Neural crest cell (in vitro differentiated cells): ENCODE measurements at places on chromosomes 2 and 18. TPM values are rescaled to one million over a fixed set of nuclear protein-coding genes. Genes with fewer than 3 reads are reported as not detected.

Gene MROH2A
- not detected in 2 replicates for total RNA-seq

Gene SLC5A7
- total RNA-seq = 2.7 and 3.0 TPM in 2 replicates

Gene GAD1
- total RNA-seq = 0.39 and 0.82 TPM in 2 replicates

Gene PROM2
- 1.8 and 2.7 TPM in 2 replicates for total RNA-seq

Gene BOLL
- total RNA-seq = not detected in 2 replicates

Gene BOK
- 6.9 and 8.7 TPM in 2 replicates for total RNA-seq

Gene PDCD1
- total RNA-seq = not detected in 2 replicates

Gene DNAH6
- 2.3 and 2.8 TPM in 2 replicates for total RNA-seq

Gene POTEF
- total RNA-seq = 8.4 and 11.0 TPM in 2 replicates

Gene NPPC
- total RNA-seq = 12.7 and 16.5 TPM in 2 replicates

Gene R3HDM1
- 63.0 and 75.1 TPM in 2 replicates for total RNA-seq

Gene GKN2
- total RNA-seq = not detected in 2 replicates

Gene MBP
- total RNA-seq = 1.6 and 2.0 TPM in 2 replicates

DNA sequence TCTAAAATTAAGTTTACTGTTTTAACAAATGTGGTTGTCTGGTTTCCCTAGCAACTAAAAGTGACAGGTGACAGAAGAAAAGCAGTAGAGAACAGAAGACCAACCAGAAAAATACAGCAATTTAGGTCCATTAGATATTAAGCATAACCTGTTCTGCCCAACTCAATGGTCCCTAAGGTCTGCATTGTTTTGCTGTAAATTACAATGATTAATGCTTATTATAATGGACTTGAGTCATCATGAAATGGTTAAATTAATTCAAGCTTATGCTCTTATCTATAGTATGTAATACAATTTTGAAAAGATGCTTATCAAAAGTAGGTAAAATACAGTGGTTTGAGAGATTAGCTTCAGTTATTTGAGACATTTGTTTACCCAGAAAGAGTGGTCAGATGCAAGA, 378.0 kb downstream of the GRB14 start:
- no peak for DNase-seq

DNA sequence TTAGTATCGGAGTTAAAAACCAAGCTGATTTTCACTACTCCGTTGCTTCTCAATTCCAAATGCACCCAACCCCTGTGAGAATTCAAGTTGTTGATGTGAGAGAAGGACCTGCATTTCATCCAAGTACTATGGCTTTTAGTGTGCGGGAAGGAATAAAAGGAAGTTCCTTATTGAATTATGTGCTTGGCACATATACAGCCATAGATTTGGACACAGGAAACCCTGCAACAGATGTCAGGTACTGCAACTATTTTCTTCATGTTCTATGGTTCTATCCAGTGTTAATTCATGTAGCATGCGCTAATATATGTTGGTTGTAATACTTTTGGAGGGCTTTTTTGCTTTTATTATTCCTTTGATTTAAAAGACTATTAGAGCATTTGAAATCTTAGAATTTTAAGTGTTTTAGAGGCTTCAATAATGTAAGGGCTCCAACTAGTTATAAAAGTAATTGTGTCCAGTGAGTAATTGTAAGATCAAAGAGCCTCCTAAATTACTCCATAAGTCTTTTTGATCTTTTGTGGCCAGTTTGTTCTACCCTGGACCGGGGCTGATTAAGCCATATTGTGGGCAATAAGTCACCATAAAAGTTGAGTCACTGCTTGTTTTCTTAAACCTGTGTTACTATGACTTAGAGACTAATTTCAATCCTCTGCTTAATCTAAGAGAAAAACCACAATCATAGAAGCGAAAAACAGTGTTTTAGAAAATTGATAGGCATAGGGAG, 22.9 kb downstream of the DSG4 start:
- DNase-seq = no peak

DNA sequence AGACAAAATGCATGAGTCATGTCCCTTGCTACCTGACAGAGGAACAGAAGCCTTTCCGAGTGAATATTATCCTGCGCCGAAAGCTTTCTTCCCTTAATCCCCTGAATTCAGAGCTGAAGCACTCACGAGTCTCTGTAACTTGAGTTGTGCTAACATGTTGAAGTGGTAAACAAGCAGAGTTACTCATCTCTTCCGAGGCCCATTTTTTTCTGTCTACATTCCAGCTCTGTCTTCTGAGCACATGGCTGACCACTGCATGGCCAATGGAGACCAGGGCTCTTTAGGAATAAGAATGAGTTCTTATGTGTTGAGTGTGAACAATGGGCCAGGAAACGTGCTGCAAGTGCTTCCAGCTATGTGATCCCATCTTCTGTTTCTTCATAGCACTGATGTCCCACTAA, 73.1 kb upstream of the PID1 start:
- DNase-seq = no peak

GRCh38 chr18:62850619-62851306, 135.4 kb downstream of the PHLPP1 start:
- DNase-seq = no peak

GRCh38 chr18:7566244-7566566, 911 bp upstream of the PTPRM start:
- DNase-seq = no peak

DNA sequence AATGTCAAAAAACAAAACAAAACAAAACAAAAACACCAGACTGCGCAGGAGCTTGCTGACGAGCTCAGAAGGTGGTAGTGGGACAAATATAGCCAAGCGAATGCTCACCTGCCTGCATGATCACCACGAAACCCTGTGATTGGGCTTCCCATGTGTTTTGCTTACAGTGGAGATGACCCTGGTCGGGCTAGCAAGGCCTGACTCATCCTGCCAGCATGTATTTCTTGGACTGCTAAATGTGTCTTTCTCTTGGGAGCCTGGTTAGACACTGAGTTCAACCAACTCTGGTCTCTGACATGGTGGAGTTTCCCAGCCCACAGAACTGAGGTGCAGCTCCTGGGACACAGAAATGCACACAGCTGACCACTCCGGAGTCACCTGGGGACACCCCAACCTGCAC, 30.7 kb upstream of the DUSP2 start:
- no peak for DNase-seq

DNA sequence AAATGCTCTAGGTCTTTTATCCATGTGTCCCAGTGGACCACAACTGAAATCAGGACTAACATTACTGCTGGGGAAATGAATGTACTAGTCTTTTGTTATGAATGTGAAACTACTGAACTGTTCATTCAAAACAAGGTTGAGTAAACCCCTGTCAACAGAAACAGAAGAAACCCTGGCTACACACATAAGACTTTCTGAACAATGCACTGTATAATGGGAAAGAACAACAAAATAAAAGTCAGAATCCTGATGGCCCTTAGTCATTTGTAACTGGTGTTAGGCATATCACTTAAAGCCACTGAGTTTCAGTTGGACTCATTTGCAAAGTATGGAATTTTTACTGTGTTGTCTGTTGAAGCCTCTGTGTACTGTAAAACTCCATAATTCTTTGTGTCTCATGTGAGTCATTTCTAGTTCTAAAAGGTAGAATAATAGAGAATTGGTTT, 77.0 kb upstream of the UBXN4 start:
- no peak for DNase-seq

DNA sequence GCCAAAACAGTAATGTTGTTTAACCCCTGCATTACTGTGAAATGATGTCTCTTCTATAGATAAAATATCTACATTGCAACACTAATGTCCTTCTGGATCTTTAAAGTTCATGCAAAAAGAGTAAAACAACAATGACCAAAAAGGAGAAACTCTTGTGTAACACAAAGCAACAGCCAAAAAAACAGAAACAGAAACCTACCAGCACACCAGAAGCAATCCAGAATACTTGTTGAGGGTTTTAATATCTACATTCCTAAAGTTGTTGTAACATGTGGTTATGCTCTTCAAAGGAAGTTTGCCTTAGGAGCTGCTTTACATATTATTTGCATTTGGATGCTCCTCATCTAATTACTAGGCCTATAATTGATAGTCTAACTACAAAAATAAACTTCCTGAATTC, 157.2 kb downstream of the BABAM2 start:
- no peak for DNase-seq

- peak; percentile 28 for DNase-seq
Observed at GRCh38 chr2:32009516-32010256, 1.1 kb downstream of the MEMO1 start.

- no peak for DNase-seq
Observed at GRCh38 chr2:17657759-17658158, 95.9 kb downstream of the SMC6 start.

DNA sequence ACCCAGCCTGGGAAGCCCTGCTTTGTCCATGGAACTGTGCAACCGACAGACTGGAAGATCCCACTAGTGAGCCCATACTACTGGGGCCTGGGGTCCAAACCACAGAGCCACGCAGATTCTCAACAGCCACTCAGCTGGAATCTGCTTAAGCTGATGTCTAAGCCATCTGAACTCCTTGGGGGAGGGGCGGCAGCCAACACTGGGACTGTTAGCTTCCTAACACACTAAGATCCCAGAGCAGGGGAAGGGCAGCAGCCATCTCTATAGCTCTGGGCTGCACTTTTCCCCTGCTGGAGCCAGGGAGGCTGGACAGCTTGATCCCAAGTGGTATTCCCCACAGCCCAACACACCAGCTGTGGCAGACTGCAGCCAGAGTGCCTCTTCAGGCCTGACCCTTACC, 118.3 kb downstream of the RPRM start:
- DNase-seq = no peak

DNA sequence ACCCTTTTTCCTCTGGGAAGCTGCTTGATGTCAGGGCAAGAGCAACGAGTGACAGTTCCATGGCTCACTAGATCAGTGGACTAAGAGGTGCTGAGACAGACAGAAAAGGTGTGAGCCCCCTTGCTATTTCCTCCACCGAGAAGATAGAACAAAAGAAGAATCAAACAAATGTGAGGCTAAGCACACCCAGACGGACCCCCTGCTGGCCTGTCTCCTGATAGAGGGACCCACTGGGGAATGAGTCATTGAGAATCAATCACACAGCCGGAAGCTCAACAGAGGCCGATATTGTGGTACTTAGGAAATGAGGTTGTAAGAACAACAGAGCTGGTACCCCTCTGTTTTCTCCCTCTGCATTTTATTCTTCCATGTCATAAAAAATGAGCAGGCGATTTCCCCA, 89.8 kb upstream of the TEX51 start:
- DNase-seq = no peak

- DNase-seq = no peak
Observed at GRCh38 chr2:47088371-47089082, 66.6 kb downstream of the STPG4 start.

DNA sequence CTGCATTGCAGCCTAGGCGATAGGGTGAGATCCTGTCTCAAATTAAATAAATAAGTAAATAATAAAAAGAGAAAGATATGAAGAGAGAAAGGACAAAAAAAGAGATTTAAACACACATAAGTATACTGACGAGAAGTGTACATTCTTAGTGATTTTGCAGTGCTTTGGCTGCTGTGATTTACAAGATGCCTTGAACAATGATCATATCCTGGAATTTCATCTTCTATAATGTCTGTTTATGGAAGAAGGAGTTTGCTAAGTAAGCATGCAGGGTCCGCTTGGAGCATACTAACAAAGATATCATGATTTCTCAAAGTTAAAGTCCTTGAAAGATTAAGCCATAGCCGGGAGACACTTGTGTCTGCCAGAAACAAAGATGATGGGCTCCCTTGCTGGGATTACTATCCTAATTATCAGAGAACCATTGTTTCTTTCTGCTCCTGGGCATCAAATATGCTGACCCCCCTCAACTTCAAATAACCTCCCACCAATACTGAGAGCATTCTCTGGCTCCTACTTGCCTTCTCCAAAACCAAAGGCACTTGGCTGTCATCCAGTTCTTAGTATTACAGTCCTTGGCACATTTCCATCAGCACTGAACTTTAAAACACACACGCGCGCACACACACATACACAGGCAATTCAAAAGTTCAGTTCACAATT, 47.5 kb upstream of the STAM2 start:
- no peak for DNase-seq

- no peak for DNase-seq
Observed at GRCh38 chr2:18924386-18924785, 335.0 kb upstream of the NT5C1B start.

- DNase-seq = no peak
Observed at GRCh38 chr18:58402247-58402646, 226.6 kb downstream of the ALPK2 start.

DNA sequence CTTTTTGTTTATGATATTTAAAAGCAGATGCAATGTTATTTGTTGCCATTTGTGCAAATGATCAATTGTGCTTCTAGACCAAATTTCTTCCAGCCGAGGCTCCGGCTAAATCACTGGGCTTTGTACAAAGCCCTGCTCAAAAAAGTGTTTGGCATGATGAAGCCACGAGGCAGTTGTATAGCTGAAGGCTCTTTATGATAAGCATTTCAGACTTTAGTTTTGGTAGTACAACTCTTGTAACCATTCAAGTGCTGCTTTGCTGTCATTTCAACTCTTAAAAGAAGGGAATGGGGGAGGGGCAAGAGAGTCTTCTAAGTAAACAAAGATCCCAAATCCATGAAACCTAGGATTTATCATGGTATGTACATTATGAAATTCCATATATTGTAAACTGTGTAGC, 3.3 kb upstream of the ZNF532 start:
- no peak for DNase-seq

DNA sequence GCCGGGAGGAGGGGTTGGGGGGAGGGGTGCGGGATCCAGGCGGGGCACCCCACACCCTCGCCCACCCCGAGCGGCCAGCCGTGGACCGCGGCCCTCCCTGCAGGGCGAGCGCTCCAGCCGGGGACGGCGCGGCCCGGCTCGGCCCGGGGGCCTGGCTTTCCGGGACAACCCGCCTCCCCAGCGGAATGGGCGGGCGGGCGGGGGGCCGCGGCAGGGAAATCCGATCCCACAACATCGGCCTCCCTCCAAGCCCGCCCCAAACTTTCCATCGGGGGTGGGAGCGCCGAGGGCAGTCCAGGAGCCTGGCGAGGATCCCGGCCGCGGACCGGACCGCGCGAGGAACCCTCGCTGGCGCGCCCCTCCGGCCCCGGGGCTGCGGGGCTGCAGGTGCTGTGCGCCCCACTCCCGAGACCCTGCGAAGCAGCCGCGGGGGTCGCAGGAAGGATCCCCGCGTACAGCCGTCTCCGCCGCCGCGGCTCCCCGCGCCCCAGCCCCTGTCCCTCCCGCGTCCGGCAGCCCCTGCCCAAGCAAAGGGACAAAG, 529 bp downstream of the SEMA4C start:
- DNase-seq = no peak

GRCh38 chr2:12032398-12032797, 286.0 kb downstream of the LPIN1 start:
- DNase-seq = no peak

DNA sequence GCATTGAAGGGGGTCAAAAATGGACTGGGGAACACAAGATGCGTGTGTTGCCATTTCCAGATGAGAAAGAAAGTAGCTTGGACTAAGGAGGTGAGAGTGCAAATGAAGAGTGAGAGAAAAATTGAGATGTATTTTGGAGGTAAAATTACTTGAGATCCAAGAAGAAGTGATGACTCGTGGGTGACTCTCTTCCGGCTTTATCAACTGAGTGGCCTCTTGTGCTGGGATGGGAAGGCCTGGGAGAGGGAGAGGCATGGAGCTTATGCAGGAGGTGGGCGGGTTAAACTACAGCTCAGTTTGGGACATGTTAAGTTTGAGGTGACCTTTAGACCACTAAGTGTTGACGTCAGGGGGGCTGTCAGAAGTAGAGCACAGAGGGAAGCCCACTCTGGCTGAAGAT, 34.9 kb downstream of the SULT1C2 start:
- no peak for DNase-seq

GRCh38 chr2:111534910-111535352, 349.1 kb downstream of the ANAPC1 start:
- DNase-seq = no peak
